ENCODE measurements at places on chromosomes 5 and 9. TPM values are rescaled to one million over a fixed set of nuclear protein-coding genes. Genes with fewer than 3 reads are reported as not detected.

NIM1K gene
- polyA plus RNA-seq, result 0.27 TPM

GKAP1 gene
- polyA plus RNA-seq, result 33.9 TPM

HAPLN1 gene
- 9.9 TPM for polyA plus RNA-seq

SLC6A19 gene
- polyA plus RNA-seq, result 0.32 TPM

FAXDC2 gene
- polyA plus RNA-seq, result 45.3 TPM

VLDLR gene
- 40.9 TPM for polyA plus RNA-seq

DDX4 gene
- 0.34 TPM for polyA plus RNA-seq

ST6GALNAC4 gene
- 71.4 TPM for polyA plus RNA-seq

SPINK4 gene
- polyA plus RNA-seq, result 5.7 TPM

GRM6 gene
- not detected for polyA plus RNA-seq

SLC45A2 gene
- not detected for polyA plus RNA-seq

RECK gene
- 11.1 TPM for polyA plus RNA-seq

HRCT1 gene
- polyA plus RNA-seq, result not detected

ACOT12 gene
- polyA plus RNA-seq, result not detected

HTR4 gene
- polyA plus RNA-seq, result 1.9 TPM

NDFIP1 gene
- polyA plus RNA-seq, result 84.9 TPM

PCA3 gene
- polyA plus RNA-seq, result 0.39 TPM

PCDHGB3 gene
- polyA plus RNA-seq, result not detected

TLR4 gene
- polyA plus RNA-seq, result 0.56 TPM

IER5L gene
- 21.5 TPM for polyA plus RNA-seq

CATSPER3 gene
- 1.6 TPM for polyA plus RNA-seq

PCDHGA10 gene
- 1.1 TPM for polyA plus RNA-seq

OR1L6 gene
- polyA plus RNA-seq, result not detected

NUTM2G gene
- polyA plus RNA-seq, result 0.40 TPM

CLTA gene
- polyA plus RNA-seq, result 118 TPM

PCDHB11 gene
- polyA plus RNA-seq, result 2.4 TPM

DMRTA1 gene
- polyA plus RNA-seq, result 2.8 TPM

PCDHA8 gene
- 0.44 TPM for polyA plus RNA-seq

LCN15 gene
- 0.17 TPM for polyA plus RNA-seq

SARDH gene
- polyA plus RNA-seq, result 8.5 TPM

MEF2C gene
- 137 TPM for polyA plus RNA-seq

PCDHA7 gene
- 0.37 TPM for polyA plus RNA-seq

ADGRV1 gene
- 19.6 TPM for polyA plus RNA-seq

PCDHB16 gene
- polyA plus RNA-seq, result 1.6 TPM

DNAJC21 gene
- polyA plus RNA-seq, result 40.5 TPM

PCDHB10 gene
- polyA plus RNA-seq, result 7.8 TPM

FAM219A gene
- polyA plus RNA-seq, result 13.8 TPM

ARID3C gene
- polyA plus RNA-seq, result not detected

TRPM3 gene
- not detected for polyA plus RNA-seq

TMEM171 gene
- polyA plus RNA-seq, result not detected

SAPCD2 gene
- 28.3 TPM for polyA plus RNA-seq

NME5 gene
- 10.4 TPM for polyA plus RNA-seq

CRHBP gene
- 6.8 TPM for polyA plus RNA-seq

RORB gene
- not detected for polyA plus RNA-seq

PCDHB4 gene
- polyA plus RNA-seq, result 0.75 TPM

ADGRD2 gene
- polyA plus RNA-seq, result 1.7 TPM

PCDHB6 gene
- 0.37 TPM for polyA plus RNA-seq

PTPRD gene
- polyA plus RNA-seq, result 42.8 TPM
